Lung microvascular endothelial cell (primary cell): ENCODE measurements at places on chromosomes 3 and 15. TPM values are rescaled to one million over a fixed set of nuclear protein-coding genes. Genes with fewer than 3 reads are reported as not detected.

LOXL1 gene
- 0.20 and 1.1 TPM in 2 replicates for total RNA-seq

SKOR1 gene
- total RNA-seq, result under 0.01 TPM in 2 replicates

C3orf52 gene
- total RNA-seq, result 4.8 and 9.1 TPM in 2 replicates

PPP2R3A gene
- total RNA-seq, result 3.2 and 5.2 TPM in 2 replicates

CKMT1B gene
- total RNA-seq, result not detected in 2 replicates

ULK4 gene
- total RNA-seq, result 4.6 and 6.3 TPM in 2 replicates

ZNF80 gene
- total RNA-seq, result not detected in 2 replicates

GP5 gene
- under 0.01 and 0.20 TPM in 2 replicates for total RNA-seq

TM4SF18 gene
- total RNA-seq, result 150 and 273 TPM in 2 replicates

TRPM1 gene
- total RNA-seq, result 0.20 TPM in 1 of 2 replicates, not detected in the other

LTF gene
- total RNA-seq, result under 0.01 and 0.22 TPM in 2 replicates

NRG4 gene
- total RNA-seq, result not detected in 2 replicates

LRRC2 gene
- total RNA-seq, result under 0.01 TPM in 2 replicates

IL16 gene
- 0.99 and 1.5 TPM in 2 replicates for total RNA-seq

MESP1 gene
- under 0.01 and 0.22 TPM in 2 replicates for total RNA-seq

SPG21 gene
- 51.6 and 69.6 TPM in 2 replicates for total RNA-seq

DLEC1 gene
- not detected in 2 replicates for total RNA-seq
